AG08396 (cell line): ENCODE measurements at places on chromosomes 1 and 21.

DNA sequence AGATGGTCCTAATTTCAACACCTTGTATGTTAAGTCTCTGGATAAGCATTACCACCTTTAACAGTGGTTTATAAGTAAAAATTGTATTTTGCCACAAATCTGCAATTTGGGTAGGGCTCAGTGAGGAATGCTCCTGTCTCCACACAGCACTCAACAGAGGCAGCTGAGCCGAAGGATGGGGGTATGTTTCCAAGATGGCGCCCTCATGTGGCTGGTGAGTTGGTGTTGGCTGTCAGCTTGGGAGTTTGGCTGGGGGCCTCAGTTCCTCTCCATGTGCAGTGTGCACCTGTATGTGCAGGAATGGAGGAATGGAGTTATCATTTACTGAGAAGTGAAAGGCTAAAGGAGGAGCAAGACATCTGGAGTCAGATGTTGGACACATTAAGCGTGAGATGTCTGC is 136.8 kb downstream of the GABPA start:
- no peak for DNase-seq

DNA sequence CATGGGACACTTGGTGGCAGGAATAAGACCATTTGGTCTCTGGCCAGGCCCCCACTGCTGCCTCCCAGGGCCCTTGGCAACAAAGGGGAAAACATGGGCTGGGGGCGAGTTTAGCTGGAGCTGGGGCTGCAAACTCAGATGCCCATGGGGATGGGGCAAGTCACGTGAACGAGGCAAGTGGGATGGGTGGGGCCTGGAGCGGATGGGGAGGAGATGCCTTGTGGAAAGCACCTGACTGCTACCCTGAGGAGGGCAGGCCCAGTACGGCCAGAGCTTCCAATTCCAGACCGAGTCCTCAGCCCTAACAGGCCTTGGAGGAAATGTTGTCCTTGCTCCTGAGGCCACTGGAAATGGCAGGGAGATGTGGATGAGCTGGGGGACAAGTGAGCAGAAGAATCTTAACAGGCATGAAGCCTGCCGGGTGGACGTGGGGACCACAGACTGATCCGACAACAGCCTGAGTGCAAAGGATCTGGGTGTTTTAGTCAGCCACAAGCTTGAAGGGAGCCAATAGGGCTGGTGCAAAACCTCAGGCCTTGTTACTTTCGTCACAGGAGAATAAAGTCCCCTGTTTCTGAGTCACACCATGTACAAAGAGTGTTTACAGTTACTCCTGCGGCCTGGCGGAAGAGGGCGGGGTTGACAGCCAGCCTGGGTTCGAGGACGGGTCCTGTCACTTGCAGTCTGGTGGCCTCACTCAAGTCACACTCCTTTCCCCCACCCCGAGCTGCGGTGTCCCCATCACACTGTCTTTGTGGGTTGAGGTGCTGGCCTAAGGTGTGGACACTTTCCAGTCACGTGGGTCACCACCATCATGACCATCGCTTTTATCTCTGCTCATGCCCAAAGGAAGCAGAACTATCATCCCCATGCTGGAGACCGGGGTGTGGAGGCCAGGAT is 19.1 kb downstream of the RUNX3 start:
- peak; percentile 72 for DNase-seq

- DNase-seq: no peak
Observed at GRCh38 chr21:37509802-37510393, 143.3 kb downstream of the DYRK1A start.

DNA sequence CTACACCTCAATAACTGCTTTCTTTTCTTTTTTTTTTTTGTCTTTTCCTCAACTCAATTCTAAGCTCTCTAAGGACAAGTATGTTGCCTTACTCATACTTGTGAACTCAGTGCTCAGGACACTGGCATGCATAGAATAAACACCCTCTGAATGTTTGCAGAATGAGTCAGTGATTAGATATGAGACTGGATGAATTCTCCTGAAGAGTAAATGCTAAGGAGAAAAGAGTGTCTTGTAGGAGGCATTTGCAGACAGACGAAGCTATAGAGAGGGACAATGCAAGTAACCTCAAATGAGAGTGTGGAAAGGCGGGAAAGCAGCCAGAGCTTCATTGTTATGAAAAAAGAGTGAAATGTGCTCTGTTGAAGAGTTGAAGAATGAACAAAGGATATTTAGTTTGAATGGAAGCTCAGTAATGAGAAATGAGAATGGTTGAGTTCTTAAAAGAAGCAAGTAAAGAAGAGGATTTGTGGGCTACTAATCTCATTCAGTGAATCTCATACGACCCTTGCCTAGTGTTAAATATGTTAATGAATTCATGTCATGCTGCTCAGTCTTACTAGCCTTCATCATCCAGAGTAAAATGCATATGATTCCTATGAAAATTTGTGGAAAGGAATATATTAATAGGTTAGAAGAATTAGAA is 166.1 kb upstream of the DPYD start:
- DNase-seq: peak; percentile 68

DNA sequence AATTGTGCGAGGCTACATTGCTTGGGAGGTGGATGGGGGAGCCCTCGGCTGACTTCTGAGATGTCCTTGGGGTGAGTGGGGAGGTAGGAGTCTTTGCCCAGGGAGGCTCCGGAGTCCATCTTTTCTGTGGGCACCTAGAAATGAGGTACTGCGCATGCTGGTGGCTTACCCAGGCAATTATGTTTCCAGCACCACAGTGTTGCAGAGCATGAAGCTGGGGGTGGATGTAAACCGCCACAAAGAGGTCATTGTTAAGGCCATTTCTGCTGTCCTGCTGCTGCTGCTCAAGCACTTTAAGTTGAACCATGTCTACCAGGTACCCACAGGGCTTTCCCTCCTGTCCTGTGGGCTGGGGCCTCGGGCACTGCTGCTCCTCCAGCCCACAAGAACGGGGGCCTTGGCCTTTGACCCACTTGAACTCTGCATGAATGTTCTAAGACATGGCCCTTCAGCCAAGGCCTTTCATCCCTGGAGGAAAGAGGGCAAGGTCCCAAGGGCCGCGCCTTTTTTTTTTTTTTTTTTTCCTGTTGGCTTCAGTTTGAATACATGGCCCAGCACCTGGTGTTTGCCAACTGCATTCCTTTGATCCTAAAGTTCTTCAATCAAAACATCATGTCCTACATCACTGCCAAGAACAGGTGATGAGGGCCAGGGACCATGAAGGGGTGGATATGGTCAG is 14.6 kb downstream of the STRIP1 start:
- no peak for DNase-seq

DNA sequence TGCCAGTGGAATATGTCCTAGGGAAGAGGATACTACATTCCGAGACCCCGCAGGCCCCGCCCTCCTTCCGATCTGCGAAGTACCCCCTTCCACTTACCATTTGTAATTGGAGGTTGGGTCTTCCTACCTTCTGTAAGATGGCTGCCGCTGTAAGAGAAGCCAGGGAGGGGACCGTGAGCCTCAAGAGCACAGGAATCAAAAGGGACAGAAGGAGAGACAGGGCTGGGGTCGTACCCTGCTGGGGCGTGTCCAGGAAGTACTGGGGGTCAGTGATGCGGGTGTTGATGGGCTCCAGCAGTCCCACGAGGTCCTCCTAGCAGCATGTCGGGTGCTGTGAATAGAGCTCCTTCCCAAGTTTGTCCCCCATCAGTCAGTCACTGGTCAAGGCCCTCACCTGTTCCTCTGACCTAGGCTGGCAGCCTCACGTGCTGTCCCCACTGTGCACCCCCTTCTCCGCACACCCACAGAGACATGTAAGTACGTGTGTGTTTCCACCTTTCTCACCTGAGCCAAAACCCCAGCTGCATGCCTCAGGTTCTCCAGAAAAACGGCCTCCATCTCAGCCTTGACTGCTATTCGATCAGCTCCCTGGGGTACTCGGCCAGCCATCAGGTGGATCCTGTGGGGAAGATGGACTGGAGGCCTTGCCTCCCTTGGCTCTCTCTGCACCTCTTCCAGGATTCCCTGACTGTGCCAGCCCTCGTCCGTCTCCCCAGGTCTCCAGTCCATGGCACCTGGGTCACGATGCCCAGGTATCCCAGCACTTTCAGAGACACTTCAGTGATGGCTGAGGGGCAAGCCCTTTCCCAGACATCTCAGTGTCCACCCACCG is 1.8 kb downstream of the HYI start:
- no peak for DNase-seq

DNA sequence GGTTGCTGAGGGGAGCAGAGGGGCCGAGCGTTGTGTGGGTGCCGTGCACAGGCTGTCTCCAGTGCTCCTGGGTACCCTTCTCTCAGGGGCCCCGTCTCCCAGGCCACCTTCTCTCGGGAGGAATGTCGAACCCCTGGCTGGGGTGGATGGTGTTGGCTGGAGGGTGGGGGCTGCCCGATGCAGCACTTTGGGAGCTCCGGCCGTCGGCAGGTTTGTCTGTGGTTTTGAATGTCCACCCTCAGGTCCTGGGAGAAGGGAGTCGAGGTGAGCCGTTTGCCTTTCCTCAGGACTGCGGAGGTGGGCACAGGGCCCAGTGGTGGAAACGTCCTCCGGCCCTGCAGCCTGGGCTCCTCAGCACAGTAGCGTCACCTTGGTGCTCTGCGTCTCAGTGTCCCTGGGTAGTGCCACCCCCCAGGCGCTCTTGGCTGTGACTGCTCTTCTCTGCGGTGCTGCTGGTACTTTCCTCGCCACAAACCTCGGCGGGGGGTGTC is 14.5 kb downstream of the SLX9 start:
- DNase-seq: no peak

DNA sequence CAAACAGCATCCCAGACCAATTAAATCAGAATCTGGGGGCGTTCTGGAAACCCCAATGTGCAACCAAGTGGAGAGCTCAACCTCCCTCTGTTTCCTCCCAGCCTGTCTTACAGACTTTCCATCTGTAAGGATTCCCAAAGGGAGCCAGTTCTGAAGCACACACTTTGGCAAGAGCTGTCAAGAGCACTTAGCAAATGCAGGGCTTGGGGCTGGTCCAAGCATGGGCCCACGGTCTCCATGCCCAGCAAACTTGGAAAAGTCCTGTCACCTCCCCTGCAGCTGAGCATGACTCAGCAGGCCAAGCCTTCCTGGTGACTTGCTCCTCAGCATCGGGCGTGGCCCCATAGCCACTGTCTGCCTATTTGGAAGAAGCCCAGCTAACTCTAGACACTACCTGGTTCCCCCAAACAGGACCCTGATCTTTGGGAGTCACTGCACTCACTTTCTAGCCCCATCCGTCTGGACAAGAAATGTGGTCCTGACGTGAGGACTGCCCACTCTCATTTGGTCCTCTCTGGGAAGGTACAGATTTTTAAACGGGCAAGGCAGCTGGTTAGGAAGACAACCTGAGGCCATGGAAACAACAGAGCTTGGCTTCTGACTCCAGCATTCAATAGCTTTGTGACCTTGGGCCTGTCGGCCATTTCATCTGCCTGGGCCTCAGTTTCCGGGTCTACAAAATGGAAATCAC is 16.9 kb downstream of the SLC2A1 start:
- DNase-seq: peak; percentile 84

DNA sequence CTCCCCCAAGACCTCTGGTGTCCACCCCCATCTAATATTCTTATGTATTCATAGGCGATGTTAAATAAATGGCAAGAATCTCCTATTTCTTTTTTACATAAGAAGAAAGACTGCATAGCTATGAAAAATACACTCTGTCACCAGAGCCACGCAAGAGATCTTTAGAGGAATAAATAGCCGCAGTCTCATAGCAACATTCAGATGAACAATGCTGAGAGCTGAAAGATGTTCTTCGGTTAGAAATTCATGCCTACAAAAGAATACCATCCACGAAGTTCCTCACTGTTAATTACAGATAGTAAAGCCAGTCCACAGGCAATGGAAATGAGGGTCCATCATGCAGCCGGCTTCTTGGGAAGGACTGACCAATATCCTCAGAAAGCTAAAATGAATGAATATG is 76.0 kb upstream of the SOD1 start:
- DNase-seq: no peak

DNA sequence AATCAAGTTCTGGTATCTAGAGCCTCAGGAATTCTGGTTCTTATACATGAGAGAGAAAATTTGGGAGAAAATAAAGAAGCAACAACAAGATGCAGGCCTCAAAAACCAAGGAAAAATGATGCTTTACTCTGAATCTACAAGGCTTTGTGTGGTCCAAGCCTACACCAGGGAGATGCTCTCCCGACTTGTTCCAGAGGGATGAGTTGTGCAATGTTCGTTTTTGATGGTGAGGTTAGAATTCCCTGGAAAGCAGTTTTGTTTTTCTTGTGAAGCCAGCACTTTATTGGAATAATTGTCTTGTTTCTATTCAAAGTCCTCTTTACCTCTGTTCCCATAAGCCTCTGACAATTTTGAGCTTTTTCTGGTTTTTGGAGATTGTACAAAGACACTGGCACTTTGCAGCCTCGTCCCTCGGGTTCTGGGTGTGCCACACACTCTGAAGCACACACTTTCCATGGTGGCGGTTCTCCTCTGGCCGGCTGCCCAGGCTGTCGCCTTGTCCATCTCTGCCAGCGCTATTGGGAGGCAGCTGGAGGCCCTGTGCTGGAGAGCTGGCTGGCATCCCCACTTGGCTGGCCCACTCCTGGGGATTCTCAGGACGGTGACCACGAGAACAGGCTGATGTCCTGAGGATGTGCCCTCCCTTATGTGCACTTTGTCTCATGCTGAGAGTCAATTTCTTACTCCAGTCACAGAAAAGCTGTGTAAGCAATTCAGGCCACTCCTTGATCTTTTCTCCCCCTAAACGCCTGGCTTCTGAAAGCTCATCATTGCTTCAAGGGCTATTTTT is 70.2 kb downstream of the EDEM3 start:
- DNase-seq: no peak

GRCh38 chr1:50271968-50272578 is 151.2 kb downstream of the DMRTA2 start:
- DNase-seq: peak; percentile 11

DNA sequence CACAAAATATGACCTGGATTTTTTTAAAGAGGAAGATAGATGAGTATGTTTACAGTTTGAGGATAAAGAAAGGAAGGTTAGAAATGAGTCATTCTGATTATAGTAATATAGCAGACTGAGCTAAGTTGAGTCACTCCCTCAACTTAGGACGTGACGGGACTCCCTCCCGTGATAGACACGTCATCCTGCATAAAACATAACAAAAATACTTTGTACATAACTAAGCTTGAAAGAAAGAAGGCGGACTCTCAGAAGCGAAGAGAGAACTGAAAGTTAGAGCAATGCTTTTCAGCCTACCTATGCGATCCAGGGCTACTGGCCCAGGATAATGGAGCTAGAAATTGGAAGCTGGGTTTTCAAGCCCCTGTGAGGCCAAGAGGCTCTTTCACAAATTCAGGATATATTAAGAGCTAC is 53.0 kb upstream of the DESI2 start:
- peak; percentile 84 for DNase-seq

- DNase-seq: peak; percentile 3
Observed at GRCh38 chr1:169812131-169812530, 17.4 kb upstream of the METTL18 start.
